ENCODE measurements at places on chromosomes 6 and 20. TPM values are rescaled to one million over a fixed set of nuclear protein-coding genes. Genes with fewer than 3 reads are reported as not detected.

GRCh38 chr6:87912102-87912501 is 135.5 kb upstream of the SPACA1 start:
- no peak for DNase-seq
- no peak overlapping the region for H3K4me3 ChIP-seq
- no peaks in the 10 kb centered on the region for H3K27me3 ChIP-seq
- H3K36me3 ChIP-seq, result no peaks in the 10 kb centered on the region
- no peaks in the 10 kb centered on the region for H3K4me1 ChIP-seq

DNA sequence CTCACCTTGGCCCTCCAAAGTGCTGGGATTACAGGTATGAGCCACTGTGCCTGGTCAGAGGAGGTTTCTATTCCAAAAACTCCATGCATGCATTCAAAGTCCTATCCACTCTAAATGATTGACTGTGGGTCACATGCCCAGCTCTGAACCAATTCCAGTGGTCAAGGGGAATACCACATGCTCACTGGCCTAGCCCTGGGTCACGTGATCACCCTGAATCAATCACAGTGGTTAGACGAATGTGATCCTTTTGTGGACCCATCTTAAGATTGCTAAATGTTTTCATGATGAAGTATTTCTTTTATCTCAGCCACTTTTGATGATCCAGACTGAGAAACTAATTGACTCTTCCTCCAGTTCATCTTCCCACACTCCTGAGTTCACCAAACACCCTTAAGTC is 475.8 kb downstream of the PREX1 start:
- H3K27me3 ChIP-seq, result no peaks in the 10 kb centered on the region
- no peak for DNase-seq
- no peaks in the 10 kb centered on the region for H3K36me3 ChIP-seq
- H3K27ac ChIP-seq, result no peak overlapping the region
- H3K4me1 ChIP-seq, result no peaks in the 10 kb centered on the region
- H3K4me3 ChIP-seq, result no peak overlapping the region

- no peaks in the 10 kb centered on the region for H3K4me1 ChIP-seq
- H3K36me3 ChIP-seq, result no peaks in the 10 kb centered on the region
- H3K4me3 ChIP-seq, result no peak overlapping the region
- H3K27me3 ChIP-seq, result no peaks in the 10 kb centered on the region
Observed at GRCh38 chr6:139436200-139436956, 61.9 kb upstream of the CITED2 start.

FAM83D gene
- total RNA-seq, result 0.79 TPM

ZBTB22 gene
- total RNA-seq, result 22.9 TPM

LIN28B gene
- total RNA-seq, result not detected

ADGRB3 gene
- 2.2 TPM for total RNA-seq

F13A1 gene
- total RNA-seq, result 275 TPM

ZSCAN31 gene
- 6.3 TPM for total RNA-seq

RRAGD gene
- total RNA-seq, result 31.5 TPM

DNA sequence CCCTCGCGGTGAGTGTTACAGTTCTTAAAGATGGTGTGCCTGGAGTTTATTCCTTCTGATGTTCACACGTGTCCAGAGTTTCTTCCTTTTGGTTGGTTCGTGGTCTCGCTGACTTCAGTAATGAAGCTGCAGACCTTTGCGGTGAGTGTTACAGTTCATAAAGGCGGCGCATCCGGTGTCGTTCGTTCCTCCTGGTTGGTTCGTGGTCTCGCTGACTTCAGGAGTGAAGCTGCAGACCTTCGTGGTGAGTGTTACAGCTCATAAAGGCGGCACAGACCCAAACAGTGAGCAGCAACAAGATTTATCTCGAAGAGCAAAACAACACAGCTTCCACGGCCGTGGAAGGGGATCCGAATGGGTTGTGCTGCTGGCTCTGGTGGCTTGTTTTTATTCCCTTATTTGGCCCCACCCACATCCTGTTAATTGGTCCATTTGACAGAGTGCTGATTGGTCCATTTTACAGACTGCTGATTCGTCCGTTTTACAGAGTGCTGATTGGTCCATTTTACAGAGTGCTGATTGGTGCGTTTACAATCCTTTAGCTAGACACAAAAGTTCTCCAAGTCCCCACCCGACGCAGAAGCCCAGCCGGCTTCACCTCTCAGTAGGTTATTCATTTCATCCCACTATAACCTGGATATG is 48.2 kb upstream of the ARG1 start:
- no peak overlapping the region for H3K4me3 ChIP-seq
- H3K4me1 ChIP-seq, result no peaks in the 10 kb centered on the region
- H3K27ac ChIP-seq, result no peak overlapping the region
- DNase-seq, result no peak
- H3K27me3 ChIP-seq, result no peaks in the 10 kb centered on the region

DNA sequence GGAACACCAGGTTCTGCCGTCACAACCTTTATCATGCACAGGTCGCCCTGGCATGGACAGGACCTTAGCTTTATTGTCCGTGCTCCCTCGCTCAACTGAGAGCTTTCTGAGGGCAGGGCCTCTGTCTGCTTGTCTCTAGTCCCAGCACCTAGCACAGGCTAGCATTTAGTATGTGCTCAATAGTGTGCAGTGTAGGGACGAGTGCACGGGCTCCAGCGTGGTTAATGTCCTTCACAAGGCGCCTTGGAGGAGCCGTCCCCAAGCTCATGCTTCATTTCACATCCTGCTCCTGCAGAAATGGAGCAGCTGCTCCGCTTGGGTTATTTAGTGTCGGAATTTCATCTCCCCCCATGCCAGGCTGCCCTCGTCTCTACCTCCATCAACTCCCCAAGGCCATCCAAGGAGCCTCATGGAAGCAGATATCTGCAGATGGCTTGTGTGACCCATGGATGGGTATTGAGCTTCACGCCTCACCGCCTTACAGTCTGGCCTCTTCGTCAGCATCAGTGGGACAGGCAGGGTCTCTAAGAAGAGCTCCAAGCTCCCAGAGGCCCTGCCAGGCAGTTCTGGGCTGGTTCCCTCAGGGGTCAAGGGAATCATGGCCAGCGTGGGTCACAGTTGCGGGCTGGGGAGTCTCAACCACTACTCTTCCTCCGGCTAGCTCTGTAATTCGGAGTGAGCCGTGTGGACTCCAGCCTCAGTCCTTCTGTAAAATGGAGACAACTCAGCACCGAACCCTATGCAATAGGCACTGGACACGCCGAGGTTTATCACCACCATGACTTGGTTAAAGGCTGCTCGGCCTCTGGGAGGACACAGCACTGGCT is 60.8 kb upstream of the APCDD1L start:
- H3K4me3 ChIP-seq, result no peak overlapping the region
- H3K36me3 ChIP-seq, result no peaks in the 10 kb centered on the region
- no peaks in the 10 kb centered on the region for H3K27me3 ChIP-seq
- peak; percentile 65 for DNase-seq
- peaks cover 6% of the 10 kb centered on the region for H3K4me1 ChIP-seq
- H3K27ac ChIP-seq, result no peak overlapping the region

GRCh38 chr20:11436113-11436905 is 481.4 kb upstream of the BTBD3 start:
- H3K27ac ChIP-seq, result no peak overlapping the region
- no peak for DNase-seq
- H3K4me1 ChIP-seq, result no peaks in the 10 kb centered on the region
- H3K36me3 ChIP-seq, result no peaks in the 10 kb centered on the region

DNA sequence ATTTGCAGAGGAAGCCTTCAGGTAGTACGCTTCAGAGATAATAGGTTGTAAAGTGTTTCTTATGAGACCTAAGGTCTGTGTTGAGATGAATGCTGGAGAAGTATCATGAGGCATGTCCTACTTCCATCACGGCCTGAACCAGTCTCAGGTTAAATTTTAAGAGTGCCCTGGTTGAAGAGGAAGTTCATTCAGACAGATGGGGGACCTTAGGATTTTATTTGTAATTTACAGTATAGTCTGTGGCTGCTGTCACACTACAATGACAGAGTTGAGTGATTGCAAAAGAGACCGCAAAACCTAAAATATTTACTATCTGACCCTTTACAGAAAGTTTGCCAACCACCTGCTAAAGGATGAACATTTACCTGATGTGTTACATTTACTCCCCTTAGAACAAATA is 70.9 kb downstream of the UST start:
- H3K27me3 ChIP-seq, result no peaks in the 10 kb centered on the region
- no peak overlapping the region for H3K4me3 ChIP-seq
- H3K4me1 ChIP-seq, result no peaks in the 10 kb centered on the region
- H3K27ac ChIP-seq, result no peak overlapping the region

SYCP2 gene
- total RNA-seq, result 3.0 TPM

- peaks cover 5% of the 10 kb centered on the region for H3K4me1 ChIP-seq
- no peaks in the 10 kb centered on the region for H3K27me3 ChIP-seq
- no peak for DNase-seq
- H3K36me3 ChIP-seq, result no peaks in the 10 kb centered on the region
- H3K27ac ChIP-seq, result no peak overlapping the region
Observed at GRCh38 chr6:52557389-52558265, 19.2 kb downstream of the TRAM2 start.

BMP2 gene
- 8.7 TPM for total RNA-seq

DNA sequence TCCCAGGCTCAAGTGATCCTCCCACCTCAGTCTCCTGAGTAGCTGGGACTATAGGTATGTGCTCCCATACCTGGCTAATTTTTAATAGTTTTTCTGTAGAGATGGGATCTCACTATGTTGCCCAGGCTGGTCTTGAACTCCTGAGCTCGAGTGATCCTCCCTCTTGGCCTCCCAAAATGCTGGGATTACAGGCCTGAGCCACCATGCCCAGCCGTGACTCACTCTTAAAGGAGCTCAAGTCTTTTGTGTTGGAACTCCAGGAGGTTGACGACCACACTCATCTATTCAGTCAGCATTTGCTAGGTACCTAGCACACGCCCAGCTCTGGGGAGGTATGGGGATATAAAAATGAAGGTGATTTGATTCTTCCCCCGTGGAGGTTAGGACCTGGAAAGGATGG is 62.8 kb downstream of the UTRN start:
- H3K27ac ChIP-seq, result no peak overlapping the region
- H3K27me3 ChIP-seq, result no peaks in the 10 kb centered on the region
- no peaks in the 10 kb centered on the region for H3K36me3 ChIP-seq
- H3K4me3 ChIP-seq, result no peak overlapping the region
- H3K4me1 ChIP-seq, result peaks cover 7% of the 10 kb centered on the region
- DNase-seq, result no peak

ANKRD66 gene
- not detected for total RNA-seq

POM121L2 gene
- total RNA-seq, result not detected

DNA sequence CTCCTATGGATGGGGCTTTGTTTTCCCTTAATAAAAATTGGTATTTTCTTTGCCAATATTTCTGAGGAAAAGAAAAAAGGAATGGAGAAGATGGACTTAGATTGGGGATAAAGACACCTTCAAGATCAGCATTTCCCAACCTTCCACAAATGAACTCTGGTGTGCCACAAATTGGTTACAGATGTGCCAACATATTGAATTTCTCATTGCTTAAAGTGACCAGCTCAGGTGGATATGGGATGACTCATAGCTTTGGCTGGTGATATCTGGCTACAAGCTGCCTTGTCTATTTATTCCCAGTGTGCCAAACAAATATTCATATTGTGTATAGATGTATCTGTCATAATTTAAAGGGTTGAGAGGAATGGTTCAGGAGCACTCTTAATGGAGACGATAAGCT is 32.5 kb downstream of the THEMIS start:
- no peaks in the 10 kb centered on the region for H3K27me3 ChIP-seq
- no peaks in the 10 kb centered on the region for H3K4me1 ChIP-seq
- no peaks in the 10 kb centered on the region for H3K36me3 ChIP-seq
- no peak for DNase-seq
- no peak overlapping the region for H3K4me3 ChIP-seq

DNA sequence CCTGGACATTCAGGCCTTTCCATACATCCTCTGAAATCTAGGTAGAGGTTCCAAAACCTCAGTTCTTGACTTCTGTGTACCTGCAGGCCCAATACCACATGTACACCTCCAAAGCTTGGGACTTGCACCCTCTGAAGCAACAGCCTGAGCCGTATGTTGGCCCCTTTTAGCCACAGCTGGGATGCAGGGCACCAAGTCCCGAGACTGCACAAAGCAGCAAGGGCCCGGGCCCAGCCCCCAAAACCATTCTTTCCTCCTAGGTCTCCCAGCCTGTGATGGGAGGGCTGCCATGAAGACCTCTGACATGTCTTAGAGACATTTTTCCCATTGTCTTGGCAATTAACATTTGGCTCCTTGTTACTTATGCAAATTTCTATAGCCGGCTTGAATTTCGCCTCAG is 107.4 kb upstream of the FRMD1 start:
- no peaks in the 10 kb centered on the region for H3K36me3 ChIP-seq
- H3K27me3 ChIP-seq, result no peaks in the 10 kb centered on the region
- no peak overlapping the region for H3K4me3 ChIP-seq
- no peaks in the 10 kb centered on the region for H3K4me1 ChIP-seq
- H3K27ac ChIP-seq, result no peak overlapping the region

PXDC1 gene
- total RNA-seq, result 28.9 TPM

ATP9A gene
- total RNA-seq, result 40.2 TPM

HDGFL1 gene
- total RNA-seq, result not detected

DNA sequence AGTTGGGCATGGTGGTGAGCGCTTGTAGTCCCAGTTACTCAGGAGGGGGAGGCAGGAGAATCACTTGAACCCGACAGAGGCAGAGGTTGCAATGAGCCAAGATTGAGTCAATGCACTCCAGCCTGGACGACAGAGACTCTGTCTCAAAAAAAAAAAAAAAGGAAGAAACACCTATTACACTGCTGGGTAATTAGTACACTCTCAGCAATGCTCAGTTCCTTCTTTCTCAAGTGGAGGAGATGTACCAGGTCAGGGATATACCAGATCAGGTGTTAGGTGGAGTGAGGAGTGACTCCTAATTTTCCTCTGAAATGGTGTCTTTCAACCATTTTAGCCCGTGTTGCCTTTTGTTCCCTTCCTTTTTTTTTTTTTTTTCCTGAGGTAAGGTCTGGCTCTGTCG is 30.0 kb upstream of the UBR2 start:
- no peaks in the 10 kb centered on the region for H3K27me3 ChIP-seq
- no peak overlapping the region for H3K4me3 ChIP-seq
- H3K27ac ChIP-seq, result no peak overlapping the region
- H3K36me3 ChIP-seq, result no peaks in the 10 kb centered on the region
- H3K4me1 ChIP-seq, result no peaks in the 10 kb centered on the region

- H3K4me1 ChIP-seq, result no peaks in the 10 kb centered on the region
- no peaks in the 10 kb centered on the region for H3K27me3 ChIP-seq
- H3K36me3 ChIP-seq, result no peaks in the 10 kb centered on the region
- H3K4me3 ChIP-seq, result no peak overlapping the region
- no peak overlapping the region for H3K27ac ChIP-seq
Observed at GRCh38 chr6:44373051-44373450, 14.5 kb upstream of the CDC5L start.

BEND6 gene
- 0.72 TPM for total RNA-seq

DNA sequence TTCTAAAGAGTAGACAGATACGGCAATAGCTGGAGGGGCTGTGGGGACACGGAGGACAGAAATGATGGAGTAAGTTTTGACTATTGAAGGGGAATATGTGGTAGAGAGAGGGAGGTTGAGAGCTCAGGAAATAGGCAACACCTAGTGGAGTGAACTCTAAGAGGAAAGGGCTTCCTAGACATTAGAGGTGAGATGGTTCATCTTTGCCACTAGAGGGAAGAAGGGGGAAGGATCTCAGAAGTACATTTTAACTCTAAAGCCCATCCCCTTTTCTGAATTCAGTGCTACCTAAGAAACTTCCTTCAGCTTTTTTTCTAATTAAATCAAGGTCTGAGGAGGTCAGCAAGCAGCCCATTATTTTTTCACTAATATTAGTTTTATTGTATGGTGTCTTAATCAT is 689.4 kb upstream of the MAP3K7 start:
- no peaks in the 10 kb centered on the region for H3K36me3 ChIP-seq
- H3K4me1 ChIP-seq, result no peaks in the 10 kb centered on the region
- H3K4me3 ChIP-seq, result no peak overlapping the region
- peak; percentile 23 for DNase-seq
- H3K27me3 ChIP-seq, result no peaks in the 10 kb centered on the region

Data from kidney (tissue), 22 donors.